Activated CD8-positive, alpha-beta T cell treated with anti-CD3 and anti-CD28 coated beads for 36 hours (primary cell): ENCODE measurements at places on chromosomes 7 and 10. TPM values are rescaled to one million over a fixed set of nuclear protein-coding genes. Genes with fewer than 3 reads are reported as not detected.

SPOCK2 gene
- 135 TPM for total RNA-seq

ACTL6B gene
- total RNA-seq = not detected

- H3K36me3 ChIP-seq = no peaks in the 10 kb centered on the region
- no peak for DNase-seq
- H3K27ac ChIP-seq = no peak overlapping the region
- peaks cover 10% of the 10 kb centered on the region for H3K27me3 ChIP-seq
Measured at GRCh38 chr7:107799647-107800264, 3.3 kb downstream of the SLC26A3 start.

DNA sequence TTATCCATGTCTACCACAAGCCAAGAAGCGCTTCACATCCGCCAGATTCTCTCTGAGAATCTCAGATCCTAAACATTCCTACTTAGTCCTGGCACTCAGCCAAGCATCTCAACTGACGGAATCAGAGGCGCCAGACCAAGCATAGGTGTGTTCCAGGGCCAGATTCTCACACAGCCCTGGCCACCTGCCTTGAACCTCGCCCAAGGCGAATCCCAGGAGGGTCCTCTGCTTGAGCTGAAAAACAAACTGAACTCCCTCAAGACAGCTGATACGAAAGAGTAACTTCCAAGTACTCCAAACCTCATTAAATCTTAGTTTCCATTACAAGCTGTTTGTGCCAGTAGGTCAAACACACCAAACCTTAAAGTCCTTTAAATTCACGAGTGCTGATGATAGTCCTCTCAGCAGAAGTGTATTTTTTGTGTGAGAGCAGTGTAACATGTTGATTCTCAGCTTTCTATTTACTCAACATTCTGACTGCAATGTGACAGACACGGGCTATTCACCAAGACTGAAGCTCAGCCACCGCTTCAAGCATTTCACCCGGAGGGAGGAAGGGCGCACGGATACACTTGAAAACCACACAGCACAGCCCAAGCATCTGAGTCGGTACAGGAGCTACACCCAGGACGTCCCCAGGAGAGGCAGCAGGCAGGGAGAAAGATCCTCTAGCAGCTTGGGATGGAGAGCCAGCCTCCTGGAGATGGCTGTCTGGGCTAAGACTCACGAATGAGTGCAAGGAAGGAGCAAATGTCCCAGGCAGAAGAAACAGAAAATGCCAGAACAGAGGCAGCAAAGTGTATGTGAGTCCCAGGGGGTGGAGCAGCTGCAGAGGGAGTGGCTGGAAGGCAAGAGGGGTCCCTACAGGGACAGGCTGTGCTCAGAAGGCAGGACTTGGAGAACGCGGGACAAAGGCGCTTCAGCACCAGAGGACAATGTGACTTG is 6.0 kb downstream of the PARD3 start:
- H3K4me1 ChIP-seq = peaks cover 6% of the 10 kb centered on the region
- peaks cover 33% of the 10 kb centered on the region for H3K27me3 ChIP-seq
- peak overlapping the region; percentile 5 for H3K4me3 ChIP-seq
- DNase-seq = no peak
- no peaks in the 10 kb centered on the region for H3K36me3 ChIP-seq
- H3K27ac ChIP-seq = no peak overlapping the region

ANKRD61 gene
- not detected for total RNA-seq

HTR5A gene
- not detected for total RNA-seq

- DNase-seq = no peak
- peaks cover 42% of the 10 kb centered on the region for H3K27me3 ChIP-seq
- no peaks in the 10 kb centered on the region for H3K36me3 ChIP-seq
- no peaks in the 10 kb centered on the region for H3K4me1 ChIP-seq
- no peak overlapping the region for H3K4me3 ChIP-seq
Measured at GRCh38 chr7:22577470-22578001, 77.5 kb upstream of the STEAP1B start.

NODAL gene
- total RNA-seq = not detected

VAX1 gene
- not detected for total RNA-seq

DNA sequence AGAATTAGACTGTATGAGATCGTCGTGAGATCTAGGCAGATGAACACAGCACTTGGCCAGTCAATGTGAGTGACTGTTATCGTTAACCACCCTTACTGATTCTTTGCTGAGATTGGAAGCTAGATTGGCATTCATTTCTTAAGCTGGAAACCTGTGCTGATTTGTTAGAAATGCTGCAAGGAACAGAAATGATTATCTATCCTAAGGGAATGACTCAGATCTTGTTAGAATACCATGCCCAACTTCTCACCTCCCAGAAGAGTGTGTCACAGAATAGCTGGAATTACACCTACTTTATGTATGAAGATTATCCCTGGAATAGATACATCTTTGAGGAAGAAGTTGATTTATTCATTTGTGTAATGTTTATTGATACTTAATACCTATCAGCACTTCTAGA is 275.2 kb downstream of the AUTS2 start:
- no peaks in the 10 kb centered on the region for H3K27me3 ChIP-seq
- no peaks in the 10 kb centered on the region for H3K4me1 ChIP-seq
- H3K27ac ChIP-seq = no peak overlapping the region
- no peaks in the 10 kb centered on the region for H3K36me3 ChIP-seq
- DNase-seq = no peak

TMEM196 gene
- total RNA-seq = not detected

GRCh38 chr10:62815381-62816075 is 638 bp downstream of the EGR2 start:
- peak; percentile 37 for DNase-seq
- peaks cover 15% of the 10 kb centered on the region for H3K27me3 ChIP-seq
- peaks cover 50% of the 10 kb centered on the region for H3K36me3 ChIP-seq
- H3K4me3 ChIP-seq = peak overlapping the region; percentile 97
- peak overlapping the region; percentile 100 for H3K27ac ChIP-seq

DNA sequence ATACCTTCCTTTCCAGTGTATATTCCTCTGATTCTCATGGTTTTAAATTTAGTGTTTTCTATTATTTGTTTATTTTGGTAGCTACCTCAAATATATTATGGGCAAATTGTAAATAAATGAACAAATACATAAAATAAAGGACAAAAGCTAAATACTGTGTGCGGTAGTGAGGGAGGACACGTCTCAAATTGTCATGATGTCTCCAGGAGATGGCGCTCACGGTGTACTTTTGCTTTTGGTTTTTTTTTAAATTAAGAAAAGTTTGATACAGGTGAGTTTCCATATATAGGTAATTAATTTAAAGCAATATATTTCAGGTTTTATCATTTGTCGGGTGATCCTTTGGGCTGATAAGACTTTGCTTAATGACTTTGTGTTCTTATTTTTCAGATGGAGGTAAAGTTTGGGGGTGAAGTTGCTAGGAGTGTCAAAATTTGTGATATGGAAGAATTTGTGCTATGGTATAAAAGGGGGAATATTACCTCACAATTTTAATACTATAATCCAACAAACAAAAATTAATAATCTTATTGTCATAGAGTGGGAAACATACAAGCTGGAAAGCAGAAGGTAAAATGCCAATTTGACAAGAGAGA is 68.4 kb upstream of the TMEM229A start:
- H3K36me3 ChIP-seq = no peaks in the 10 kb centered on the region
- no peaks in the 10 kb centered on the region for H3K4me1 ChIP-seq
- no peaks in the 10 kb centered on the region for H3K27me3 ChIP-seq
- peak; percentile 34 for DNase-seq

DNA sequence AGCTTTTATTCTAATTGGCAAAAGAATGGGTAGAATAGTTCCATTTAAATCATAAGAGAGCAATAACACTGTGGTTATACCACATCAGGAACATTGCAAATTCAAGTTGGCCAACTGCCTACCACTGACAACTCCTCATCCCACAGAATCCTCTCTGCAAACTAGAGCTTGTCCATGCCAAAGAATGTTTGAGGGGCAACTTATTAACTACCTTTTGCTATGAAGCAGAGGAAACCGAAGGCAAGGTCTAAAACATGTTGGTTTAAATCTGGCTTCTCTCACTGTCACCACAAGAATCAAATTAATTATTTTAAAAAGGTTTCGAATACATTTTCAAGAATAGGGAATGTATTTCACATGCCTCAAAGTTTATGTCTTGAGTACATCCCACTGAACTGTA is 36.0 kb downstream of the RHOBTB1 start:
- peaks cover 1% of the 10 kb centered on the region for H3K27me3 ChIP-seq
- no peaks in the 10 kb centered on the region for H3K36me3 ChIP-seq
- DNase-seq = no peak
- peaks cover 10% of the 10 kb centered on the region for H3K4me1 ChIP-seq
- H3K27ac ChIP-seq = no peak overlapping the region

- H3K27ac ChIP-seq = no peak overlapping the region
- no peak for DNase-seq
- no peak overlapping the region for H3K4me3 ChIP-seq
- no peaks in the 10 kb centered on the region for H3K27me3 ChIP-seq
- no peaks in the 10 kb centered on the region for H3K4me1 ChIP-seq
Measured at GRCh38 chr7:152949253-152949652, 189.7 kb downstream of the ACTR3B start.

DNA sequence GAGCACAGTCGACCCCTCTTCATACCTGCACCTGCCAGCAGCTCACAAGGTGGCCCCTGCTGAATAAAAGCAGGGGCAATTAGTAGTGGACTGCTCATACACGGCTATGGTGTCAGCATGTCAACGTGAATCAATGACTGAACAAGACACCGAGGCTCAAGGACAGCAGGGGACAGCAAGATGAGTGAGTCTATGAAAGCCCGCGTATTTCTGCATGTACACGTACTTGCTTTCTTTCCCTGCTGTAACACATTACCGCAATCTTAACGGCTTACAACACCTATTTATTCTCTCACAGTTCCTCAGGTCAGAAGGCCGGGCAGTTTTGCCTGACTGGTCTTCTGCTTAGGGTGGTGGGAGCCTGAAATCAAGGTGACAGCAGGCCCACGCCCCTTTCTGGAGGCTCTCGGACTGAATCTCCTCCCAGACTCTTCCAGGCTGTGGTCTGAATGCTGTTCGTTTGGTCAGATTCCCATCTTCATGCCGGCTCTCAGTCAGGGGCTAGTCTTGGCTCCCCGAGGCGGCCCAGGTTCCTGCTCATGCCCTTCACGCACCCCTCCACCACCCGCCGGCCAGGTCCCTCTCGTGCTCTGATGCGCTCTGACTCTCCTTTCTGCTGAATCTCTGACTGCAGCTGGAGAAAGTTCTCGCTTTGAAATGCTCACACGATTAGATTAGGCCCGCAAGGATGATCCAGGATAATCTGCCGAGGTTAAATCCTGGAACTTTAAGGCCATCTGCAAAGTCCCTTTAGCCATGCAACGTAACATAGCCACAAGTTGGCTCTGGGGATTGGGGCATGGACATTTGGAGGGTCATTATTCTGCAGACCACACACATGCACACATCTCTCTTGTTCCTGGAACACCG is 7.8 kb upstream of the PPP2R2D start:
- no peaks in the 10 kb centered on the region for H3K27me3 ChIP-seq
- peaks cover 15% of the 10 kb centered on the region for H3K4me1 ChIP-seq
- H3K36me3 ChIP-seq = no peaks in the 10 kb centered on the region
- no peak for DNase-seq
- H3K4me3 ChIP-seq = no peak overlapping the region

MKI67 gene
- total RNA-seq = 205 TPM

NEURL1 gene
- total RNA-seq = 1.7 TPM

- H3K4me1 ChIP-seq = no peaks in the 10 kb centered on the region
- H3K27ac ChIP-seq = no peak overlapping the region
- H3K27me3 ChIP-seq = peaks cover 4% of the 10 kb centered on the region
- H3K4me3 ChIP-seq = no peak overlapping the region
- no peak for DNase-seq
- H3K36me3 ChIP-seq = no peaks in the 10 kb centered on the region
Measured at GRCh38 chr7:117284692-117285091, 38.2 kb downstream of the WNT2 start.

CALHM1 gene
- total RNA-seq = not detected

ADCY1 gene
- 0.07 TPM for total RNA-seq

AGBL3 gene
- total RNA-seq = 2.7 TPM

PIK3CG gene
- 27.0 TPM for total RNA-seq

DNA sequence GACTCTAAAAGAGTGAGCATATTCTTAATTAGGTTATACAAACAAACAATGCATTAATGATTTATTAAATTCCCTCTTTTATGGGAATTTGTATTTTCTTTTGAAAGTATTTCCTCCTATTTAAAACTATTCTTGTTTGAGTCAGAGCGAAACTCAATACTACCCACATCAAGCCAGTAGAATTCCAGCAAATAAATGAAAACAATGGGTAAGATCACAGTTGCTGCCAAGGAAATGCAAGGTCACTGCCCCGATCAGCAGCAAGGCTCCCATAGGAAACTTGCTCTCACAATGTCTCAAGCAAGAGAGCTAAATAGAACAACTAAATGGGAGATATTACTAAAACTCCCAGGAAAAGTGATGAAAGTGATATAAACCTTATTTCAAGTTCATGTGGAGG is 206.3 kb downstream of the THSD7A start:
- no peak overlapping the region for H3K4me3 ChIP-seq
- H3K27ac ChIP-seq = no peak overlapping the region

DNA sequence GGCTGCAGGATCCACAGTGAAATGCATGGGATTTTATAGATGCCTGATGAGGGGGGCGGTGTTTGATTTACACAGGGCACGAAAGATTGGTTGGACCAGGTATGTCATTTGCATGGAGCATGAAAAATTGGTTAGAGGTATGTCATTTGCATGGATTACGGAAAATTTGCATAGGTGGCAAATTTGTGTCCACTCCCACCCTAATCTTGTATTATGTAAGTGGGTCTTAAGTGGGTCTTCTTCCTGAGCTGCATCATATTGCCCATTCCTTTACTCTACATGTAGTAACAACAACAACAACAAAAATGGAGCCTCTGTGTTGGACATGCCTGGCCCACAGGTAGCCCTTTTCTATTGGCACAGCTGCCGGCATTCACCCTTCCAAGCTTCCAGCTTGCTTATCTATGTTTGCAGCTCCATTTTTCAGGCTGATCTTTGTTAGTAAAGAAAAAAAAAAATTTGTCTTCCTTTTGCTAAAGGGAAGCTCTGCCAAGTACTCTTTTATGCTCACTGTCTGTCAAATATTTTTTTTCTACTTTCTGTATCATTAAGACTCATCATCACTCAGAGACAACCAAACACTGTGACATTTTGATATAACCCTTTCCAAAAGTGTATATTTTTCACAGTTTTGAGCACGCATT is 10.3 kb upstream of the ZNF273 start:
- no peak overlapping the region for H3K4me3 ChIP-seq
- peaks cover 8% of the 10 kb centered on the region for H3K4me1 ChIP-seq
- peaks cover 21% of the 10 kb centered on the region for H3K27me3 ChIP-seq
- no peaks in the 10 kb centered on the region for H3K36me3 ChIP-seq
- no peak overlapping the region for H3K27ac ChIP-seq
- no peak for DNase-seq

DNA sequence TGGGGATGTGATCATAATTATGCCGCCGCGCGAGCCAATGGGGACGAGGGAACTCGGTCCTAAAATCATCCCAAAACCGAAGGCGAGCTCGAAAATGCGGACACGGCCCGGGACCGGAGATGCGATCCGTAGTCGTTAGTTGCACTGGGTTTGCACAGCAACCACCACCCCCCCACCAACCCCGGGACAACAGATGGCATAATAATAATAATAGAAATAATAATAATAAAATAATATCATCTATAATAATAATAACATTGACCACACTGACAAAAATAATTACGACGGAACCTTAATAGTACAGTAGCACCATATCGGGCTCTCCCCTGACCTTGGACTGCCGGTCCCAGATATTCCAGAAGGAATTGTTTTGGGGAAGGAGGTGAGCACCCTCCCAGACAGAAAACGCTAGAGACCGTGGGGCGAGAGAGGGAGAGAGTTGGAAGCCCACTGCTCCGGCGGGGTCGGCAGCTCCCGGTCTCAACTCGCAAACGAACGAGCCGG is 1.1 kb upstream of the EMX2 start:
- no peak overlapping the region for H3K4me3 ChIP-seq
- peaks cover 64% of the 10 kb centered on the region for H3K27me3 ChIP-seq
- no peak overlapping the region for H3K27ac ChIP-seq
- no peaks in the 10 kb centered on the region for H3K36me3 ChIP-seq

- no peaks in the 10 kb centered on the region for H3K4me1 ChIP-seq
- no peak overlapping the region for H3K4me3 ChIP-seq
- H3K36me3 ChIP-seq = no peaks in the 10 kb centered on the region
- no peak for DNase-seq
Measured at GRCh38 chr10:47040041-47040491, 128.8 kb downstream of the PTPN20 start.
